Breast epithelium (tissue), 4 donors: ENCODE measurements at places on chromosomes 12 and 14. TPM values are rescaled to one million over a fixed set of nuclear protein-coding genes. Genes with fewer than 3 reads are reported as not detected.

The ASCL1 gene
- total RNA-seq = 0.15 TPM

DNA sequence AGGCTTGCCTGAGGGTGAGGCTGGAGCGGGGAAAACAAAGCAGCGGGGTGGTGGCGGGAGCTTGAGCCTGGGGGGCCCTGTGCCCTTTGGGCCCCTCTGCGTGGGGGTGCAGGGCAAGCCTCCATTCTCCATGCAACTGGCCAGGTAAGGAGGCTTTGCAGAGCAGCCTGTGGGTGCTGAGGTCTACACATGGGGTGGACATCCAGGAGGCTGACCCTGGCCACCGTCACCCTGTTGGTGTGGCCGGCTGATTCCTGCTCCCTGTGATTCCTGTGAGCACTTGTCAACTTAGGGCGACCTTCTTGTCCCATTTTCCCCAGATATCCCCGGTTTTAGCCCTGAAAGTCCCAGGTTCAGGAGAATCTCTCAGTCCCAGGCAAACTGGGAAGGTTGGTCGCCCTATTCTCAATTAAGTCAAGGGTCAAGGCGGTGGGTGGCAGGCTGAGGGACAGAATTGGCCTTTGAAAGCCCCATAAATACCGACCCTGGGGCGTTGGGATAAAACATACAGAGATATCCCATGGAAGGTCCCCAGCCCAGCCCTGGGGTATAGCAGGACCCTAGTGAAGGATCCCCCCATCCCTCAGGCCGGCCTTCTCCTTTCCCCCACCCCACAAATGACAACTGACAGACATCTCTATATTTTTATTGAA is 70.5 kb downstream of the PRIMA1 start:
- H3K27ac ChIP-seq = no peak overlapping the region
- H3K27me3 ChIP-seq = no peaks in the 10 kb centered on the region
- no peaks in the 10 kb centered on the region for H3K36me3 ChIP-seq
- H3K4me3 ChIP-seq = no peak overlapping the region

DNA sequence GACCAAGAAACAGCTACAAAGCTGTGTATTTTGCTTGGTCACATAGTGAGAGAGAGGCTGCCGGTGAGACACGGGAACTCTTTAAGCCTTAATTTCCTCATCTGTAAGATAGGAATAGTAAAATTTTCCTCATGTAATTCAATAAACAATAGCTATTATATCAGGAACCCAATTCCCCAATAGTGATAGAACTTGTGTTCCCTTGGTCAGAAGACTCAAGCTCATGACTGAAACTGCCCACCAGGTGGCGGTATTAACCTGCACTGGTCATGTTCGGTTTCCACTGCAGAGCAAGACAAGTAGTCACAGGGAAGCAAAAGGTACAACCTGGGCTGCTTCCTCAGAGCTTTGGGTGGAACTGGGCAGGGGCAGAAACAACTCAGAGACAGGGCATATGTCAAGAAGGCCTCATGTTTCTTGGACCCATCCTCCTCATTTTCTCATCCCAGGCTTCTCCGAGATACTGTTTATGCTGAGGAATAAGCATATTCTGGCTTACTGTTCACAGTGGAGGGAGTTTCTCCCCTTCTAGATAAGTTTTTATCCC is 4.2 kb upstream of the AJUBA start:
- H3K27me3 ChIP-seq = peaks cover 1% of the 10 kb centered on the region
- no peak overlapping the region for H3K4me3 ChIP-seq
- no peak overlapping the region for H3K27ac ChIP-seq
- H3K4me1 ChIP-seq = no peaks in the 10 kb centered on the region
- H3K36me3 ChIP-seq = no peaks in the 10 kb centered on the region
- DNase-seq = peak; percentile 90

The CYP46A1 gene
- total RNA-seq = 1.6 TPM

DNA sequence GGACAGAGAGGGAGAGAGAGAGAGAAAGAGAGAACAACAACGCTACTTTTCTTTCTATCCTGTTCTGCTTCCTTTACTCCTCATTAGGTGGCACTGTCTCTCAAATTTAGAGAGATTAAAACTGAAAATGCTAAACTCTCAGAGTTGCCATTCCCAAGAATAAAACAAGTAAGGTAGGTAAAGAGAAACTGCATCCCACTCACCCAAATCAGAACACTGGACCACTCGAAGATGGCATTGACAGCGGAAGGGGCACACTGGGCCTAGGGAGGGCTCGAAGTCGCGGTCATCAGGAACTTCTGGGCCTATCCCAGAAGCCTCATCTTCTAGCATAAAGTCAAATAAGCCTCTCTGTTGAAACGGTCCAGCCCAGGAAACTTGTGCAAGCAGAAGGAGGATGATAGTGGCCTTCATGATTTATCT is 4.5 kb downstream of the DCN start:
- H3K27ac ChIP-seq = peak overlapping the region; percentile 77
- no peak for DNase-seq
- H3K27me3 ChIP-seq = no peaks in the 10 kb centered on the region
- H3K4me3 ChIP-seq = peak overlapping the region; percentile 53

DNA sequence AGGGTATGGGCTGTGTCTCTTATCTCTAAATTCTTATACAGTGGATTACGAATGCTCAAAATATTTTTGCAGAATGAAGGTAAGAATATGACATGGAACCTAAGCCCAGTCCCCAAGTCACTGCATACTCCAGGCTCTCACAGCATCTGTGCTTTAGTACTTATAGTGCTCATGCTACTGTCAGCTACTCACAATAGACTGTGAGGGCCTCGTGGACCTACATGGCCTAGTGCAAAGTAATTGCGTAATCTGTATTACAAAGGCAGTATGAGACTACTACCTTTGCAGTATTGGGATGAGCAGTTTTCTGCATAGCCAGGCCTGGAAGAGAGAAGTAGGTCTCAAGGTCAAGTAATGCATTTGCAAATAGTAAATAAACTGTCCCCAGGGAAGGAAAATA is 27.9 kb downstream of the VWF start:
- no peaks in the 10 kb centered on the region for H3K4me1 ChIP-seq
- DNase-seq = no peak
- H3K36me3 ChIP-seq = no peaks in the 10 kb centered on the region
- H3K4me3 ChIP-seq = no peak overlapping the region

DNA sequence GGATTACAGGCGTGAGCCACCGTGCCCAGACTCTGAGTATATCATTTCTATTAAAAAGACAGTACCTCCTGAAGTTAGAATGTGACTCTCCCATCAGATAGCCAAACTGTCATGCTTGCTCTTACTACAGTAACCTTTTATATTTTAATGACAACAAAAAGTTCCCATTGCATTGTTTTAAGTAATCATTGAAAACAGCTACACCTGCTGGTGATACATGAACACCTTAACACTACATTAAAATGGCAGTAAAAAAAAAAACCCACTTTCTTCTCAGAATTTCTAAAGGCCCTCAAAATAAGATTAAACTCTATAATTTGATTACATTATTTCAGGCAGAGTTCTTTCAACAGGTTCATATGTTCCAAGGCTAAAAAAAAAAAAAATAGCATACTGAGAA is 76.7 kb downstream of the SH2B3 start:
- H3K27ac ChIP-seq = no peak overlapping the region
- no peak for DNase-seq
- no peaks in the 10 kb centered on the region for H3K4me1 ChIP-seq

The TAS2R30 gene
- total RNA-seq = 17.0 TPM

GRCh38 chr12:102281231-102281630 is 83.6 kb upstream of the PMCH start:
- H3K4me1 ChIP-seq = no peaks in the 10 kb centered on the region
- H3K27me3 ChIP-seq = no peaks in the 10 kb centered on the region
- no peaks in the 10 kb centered on the region for H3K36me3 ChIP-seq
- DNase-seq = no peak

- H3K27me3 ChIP-seq = no peaks in the 10 kb centered on the region
- peak overlapping the region; percentile 92 for H3K27ac ChIP-seq
- no peak overlapping the region for H3K4me3 ChIP-seq
- DNase-seq = no peak
- H3K4me1 ChIP-seq = peaks cover 4% of the 10 kb centered on the region
- H3K36me3 ChIP-seq = no peaks in the 10 kb centered on the region
These were observed 321.2 kb downstream of the RAD51B start for GRCh38 chr14:68140806-68141205.

- no peaks in the 10 kb centered on the region for H3K4me1 ChIP-seq
- no peak overlapping the region for H3K27ac ChIP-seq
- DNase-seq = no peak
- no peaks in the 10 kb centered on the region for H3K36me3 ChIP-seq
These were observed 184.8 kb downstream of the KTN1 start for GRCh38 chr14:55764784-55765183.

DNA sequence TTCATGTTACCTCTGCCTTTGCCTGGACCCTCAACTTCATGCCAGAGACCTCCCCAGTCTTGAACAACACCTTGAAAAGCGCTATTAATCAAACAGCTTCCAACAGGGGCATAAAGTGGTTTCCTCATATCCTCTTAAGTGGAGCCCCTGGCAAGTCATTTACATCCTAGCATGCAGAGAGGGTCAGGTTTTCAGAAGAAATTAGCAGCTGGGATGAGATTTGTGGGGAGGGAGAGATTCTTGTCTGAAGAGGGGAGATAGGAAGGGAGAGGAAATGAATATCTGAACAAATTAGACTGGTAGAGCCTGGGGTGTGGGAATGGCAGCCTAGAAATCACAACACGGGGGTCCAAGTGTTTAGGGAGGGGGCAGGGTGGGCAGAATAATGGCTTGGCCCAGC is 45.6 kb downstream of the CALM1 start:
- H3K36me3 ChIP-seq = no peaks in the 10 kb centered on the region
- H3K4me1 ChIP-seq = no peaks in the 10 kb centered on the region
- H3K4me3 ChIP-seq = no peak overlapping the region
- no peak overlapping the region for H3K27ac ChIP-seq
